ENCODE measurements at places on chromosomes 11 and 22.
A peak's percentile ranks its signal among the peaks of the same experiment; 100 is the strongest.

DNA sequence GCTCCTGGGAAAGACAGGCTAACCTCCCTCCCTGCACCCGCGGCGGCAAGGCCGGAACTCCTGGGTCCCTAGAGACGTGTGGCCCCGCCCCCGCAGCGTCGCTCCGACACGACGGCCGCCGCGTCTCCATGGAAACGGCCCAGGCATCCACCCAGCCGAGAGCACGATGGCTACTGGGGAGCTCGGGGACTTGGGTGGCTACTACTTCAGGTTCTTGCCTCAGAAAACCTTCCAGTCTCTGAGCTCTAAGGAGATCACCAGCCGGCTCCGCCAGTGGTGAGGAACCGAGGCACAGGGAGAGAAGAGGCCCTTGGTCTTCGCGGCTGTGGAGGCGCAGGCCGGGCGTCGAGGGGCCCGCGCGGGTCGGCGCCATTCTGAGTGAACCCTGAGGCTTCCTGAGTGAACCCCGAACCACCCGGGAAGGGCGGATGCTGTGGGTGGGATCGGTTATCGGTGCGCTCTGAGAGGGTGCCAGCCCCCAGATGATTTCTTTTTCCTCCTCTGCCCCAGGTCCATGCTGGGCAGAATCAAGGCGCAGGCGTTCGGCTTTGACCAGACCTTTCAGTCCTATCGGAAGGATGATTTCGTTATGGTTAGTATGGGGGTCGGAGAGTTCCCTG, at the start of gene CFAP300:
Gene CFAP300, plus strand, starts transcription at position 133 of the 620 bp plus-strand sequence. Its CDS starts 34 bp downstream, at position 167.
- DNase-seq, result peak; percentile 26

DNA sequence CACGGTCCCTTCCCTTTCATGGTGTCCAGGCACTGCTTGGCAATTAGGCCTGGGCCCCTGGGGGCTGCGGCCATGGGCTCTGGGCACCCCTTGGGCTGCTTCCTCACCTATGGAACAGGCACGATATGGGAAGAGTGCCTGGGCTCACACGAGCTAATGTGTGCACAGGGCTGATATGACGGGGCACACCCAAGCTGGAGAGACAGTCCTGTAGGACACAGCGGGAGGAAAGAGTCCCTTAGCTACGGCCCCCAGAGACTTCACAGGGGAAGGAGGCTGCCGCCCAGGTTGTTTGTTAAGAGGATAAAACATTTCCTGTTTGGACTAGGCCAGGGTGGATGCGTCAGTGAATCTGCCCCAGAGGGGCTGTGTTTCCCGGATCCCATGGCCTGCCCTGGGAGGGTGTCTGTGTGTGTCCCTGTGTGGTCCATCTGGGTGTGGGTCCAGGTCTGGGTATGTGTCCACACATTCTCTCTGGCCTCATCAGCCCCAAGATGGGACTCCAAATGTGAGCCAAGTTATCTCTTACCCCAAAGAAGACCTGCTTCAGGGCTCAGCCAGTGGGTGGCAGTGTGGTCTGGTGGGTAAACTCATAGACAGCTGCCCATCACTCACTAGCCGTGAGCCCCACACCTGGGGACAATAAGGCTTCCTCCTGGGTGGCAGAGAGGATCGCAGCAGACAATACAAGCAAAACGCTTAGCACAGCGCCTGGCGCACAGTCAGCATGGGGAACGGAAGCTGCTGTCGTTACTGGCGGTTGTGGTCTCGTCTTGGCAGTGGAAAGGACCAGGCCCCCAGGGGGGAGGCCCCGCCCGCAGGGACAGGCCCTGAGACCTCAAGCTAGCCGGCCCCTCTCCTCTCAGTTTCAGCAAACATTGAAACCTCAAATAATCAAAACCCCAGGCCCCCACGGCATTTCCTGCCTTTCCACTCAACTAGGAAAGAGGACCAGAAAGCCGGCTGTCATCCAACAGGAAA, 3.2 kb upstream of the EMID1 start:
- peak; percentile 52 for DNase-seq

- DNase-seq, result no peak
Measured at GRCh38 chr11:65615950-65616574, 486 bp downstream of the PCNX3 start.

DNA sequence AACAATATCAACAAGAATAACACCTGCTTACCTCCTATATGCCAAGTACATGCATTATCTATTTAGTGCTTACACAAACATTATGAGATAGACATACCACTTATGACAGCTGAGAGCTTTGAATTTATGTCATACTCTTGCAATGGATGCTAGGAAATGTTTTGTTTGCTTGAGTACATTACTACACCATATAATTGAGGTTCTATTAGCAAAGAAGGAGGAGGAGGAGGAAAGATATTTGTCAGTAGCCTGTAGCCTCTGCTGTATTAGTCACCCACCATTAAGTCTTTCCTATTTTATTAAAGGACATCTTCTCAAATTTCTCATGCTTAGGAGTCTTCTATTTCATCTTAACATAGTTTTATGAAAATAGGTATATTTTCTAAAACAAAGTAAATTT, 6.4 kb downstream of the ANO5 start:
- DNase-seq, result no peak

DNA sequence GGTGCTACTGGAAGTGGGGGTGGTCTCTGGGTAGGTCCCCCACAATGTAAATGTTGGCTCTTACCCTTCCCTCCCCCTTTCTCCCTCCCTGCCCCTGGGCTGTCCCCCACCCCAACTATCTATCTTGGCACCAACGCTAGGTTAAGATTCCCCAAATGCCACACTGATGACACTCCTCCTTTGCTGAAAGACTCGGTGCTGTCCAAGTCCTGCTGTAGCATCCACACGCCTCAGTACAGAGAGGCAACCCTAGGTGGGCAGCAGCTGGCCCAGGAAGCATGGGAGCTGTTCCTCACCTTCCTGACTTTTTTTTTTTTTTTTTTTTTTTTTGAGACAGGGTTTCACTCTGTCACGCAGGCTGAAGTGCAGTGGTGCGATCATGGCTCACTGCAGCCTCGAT, 3.4 kb upstream of the KCTD17 start:
- no peak for DNase-seq

DNA sequence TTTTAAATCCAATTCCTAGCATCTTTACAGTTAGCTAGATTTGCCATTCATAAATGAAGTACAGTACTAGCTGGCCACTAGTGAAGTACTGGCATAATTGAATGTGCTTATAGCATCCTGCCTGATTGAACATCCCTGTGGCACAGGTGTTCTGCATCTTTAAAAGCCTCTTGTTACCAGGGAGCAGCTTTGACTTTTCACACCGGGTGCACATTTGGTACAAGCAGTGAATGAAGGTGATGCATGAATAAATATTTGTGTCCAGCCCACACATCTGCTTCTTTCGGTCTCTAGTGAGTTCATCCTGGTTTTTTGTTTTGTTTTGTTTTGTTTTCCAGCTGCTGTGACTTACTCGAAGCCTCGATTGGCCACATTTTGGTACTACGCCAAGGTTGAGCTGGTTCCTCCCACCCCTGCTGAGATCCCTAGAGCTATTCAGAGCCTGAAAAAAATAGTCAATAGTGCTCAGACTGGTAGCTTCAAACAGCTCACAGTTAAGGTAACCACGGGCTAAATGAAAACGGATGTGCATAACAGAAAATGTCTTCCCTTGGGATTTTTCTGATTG, 5.3 kb downstream of the ATP5MG start:
- DNase-seq, result no peak

DNA sequence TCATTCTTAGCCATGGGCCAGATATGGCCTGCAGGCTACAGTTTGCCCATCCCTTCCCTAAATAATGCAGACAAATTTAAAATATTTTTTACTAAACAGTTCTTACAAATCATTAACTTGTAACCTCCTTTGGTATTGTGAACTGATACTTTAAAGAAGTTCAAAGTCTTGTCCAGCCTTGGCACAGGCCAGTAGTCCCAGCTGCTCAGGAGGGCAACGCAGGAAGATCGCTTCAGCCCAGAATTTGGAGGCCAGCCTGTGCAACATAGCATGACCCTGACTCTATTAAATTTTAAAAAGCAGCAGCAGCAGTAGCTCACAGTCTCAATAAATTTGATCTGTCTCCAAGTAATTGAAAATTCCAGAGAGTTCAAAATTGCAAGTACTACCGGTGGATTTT, 83.7 kb upstream of the ARHGAP32 start:
- no peak for DNase-seq

DNA sequence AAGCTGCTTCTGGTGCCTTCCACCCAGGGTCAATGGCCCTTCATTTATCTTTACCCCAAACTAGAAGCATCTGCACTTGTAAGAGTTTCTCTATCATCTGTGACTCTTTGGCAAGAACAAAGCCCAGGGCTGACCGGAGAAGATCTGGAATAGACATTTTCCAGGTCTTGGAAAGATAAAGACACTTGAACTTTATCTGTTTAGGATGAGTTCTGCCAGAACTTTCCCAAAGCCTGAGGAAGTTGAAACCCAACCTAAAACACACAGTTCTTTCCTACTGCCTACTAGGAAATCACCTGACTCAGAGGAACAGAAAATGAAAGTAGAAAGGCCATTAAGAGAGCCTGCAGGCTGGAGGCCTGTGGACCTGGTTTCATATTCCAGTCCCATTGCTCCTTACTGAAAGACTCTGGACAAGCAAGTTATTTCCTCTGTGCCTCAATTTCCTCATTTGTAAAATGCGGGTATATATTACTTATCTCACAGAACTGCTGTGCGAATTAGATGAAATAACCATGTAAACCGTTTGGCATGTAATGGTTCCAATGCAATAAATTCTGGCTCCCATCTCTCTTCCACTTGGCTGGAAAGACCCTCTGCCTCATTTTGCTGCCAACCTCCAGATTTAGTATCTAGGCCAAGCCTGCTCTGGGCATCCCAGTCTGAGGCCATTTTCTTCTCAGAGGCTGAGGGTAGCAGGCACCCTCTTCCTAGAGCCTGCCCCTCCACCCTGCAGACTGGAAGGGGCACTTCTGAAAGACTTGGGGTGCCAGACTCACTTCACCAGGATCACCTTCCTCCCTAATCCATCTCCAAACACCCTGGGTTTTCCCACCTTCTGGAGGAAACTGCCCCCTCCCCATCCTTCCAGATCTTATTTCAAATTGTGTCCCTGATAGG, 1.2 kb downstream of the UBE2L6 start:
- DNase-seq, result no peak

DNA sequence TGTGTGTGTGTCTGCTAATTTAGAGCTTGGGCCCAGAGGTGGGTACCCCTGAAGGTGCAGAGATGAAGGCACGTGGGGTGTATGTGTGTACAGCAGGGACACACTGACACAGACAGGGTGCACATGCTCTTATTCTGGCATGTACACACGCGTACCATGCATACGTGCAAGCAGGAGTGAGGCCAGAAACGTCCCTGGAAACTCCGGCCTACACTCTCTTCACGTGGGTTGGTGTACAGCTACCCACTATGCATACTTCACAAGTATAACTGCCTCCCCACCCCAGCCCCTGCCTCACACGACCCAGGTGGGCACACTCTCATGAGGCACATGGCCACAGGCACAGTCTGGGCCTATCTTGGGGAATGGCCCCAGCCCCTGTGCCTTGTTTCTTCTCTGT, 27.5 kb upstream of the JAM3 start:
- no peak for DNase-seq

GRCh38 chr11:77865805-77866204, 44.9 kb downstream of the AAMDC start:
- DNase-seq, result no peak

DNA sequence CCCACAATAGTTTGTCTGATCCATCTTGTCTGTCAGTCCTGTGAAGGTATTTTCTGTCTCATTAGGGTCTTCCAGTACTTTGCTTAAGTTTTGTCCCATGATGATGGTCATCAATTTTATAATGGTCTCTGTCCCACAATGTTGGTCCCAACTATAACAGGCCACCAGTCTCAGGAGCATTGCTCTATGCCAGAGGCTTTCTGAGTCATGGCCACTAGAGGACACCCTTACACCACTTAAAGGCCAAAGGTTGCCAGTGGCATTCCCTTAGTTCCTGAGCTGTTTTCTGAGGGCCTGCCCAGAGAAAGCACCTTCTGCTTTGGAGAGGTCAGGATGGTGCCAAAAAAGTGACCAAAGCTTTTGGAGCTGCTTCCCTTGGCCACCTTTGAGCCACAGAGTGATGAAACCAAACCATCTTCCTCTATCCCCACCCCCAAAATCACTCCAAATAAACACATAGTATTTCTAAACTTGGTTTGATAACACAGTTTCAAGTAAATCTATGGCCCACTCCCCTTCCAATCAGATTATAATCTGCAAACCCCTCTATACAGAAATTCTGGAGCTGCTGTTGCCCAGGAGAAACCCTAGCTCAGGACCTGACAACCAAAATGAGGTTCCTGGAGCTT, 19.3 kb downstream of the EIF3F start:
- DNase-seq, result peak; percentile 34

- no peak for DNase-seq
Measured at GRCh38 chr11:132289590-132290256, 919.3 kb downstream of the NTM start.

- no peak for DNase-seq
Measured at GRCh38 chr11:130992788-130993187, 76.5 kb upstream of the SNX19 start.

DNA sequence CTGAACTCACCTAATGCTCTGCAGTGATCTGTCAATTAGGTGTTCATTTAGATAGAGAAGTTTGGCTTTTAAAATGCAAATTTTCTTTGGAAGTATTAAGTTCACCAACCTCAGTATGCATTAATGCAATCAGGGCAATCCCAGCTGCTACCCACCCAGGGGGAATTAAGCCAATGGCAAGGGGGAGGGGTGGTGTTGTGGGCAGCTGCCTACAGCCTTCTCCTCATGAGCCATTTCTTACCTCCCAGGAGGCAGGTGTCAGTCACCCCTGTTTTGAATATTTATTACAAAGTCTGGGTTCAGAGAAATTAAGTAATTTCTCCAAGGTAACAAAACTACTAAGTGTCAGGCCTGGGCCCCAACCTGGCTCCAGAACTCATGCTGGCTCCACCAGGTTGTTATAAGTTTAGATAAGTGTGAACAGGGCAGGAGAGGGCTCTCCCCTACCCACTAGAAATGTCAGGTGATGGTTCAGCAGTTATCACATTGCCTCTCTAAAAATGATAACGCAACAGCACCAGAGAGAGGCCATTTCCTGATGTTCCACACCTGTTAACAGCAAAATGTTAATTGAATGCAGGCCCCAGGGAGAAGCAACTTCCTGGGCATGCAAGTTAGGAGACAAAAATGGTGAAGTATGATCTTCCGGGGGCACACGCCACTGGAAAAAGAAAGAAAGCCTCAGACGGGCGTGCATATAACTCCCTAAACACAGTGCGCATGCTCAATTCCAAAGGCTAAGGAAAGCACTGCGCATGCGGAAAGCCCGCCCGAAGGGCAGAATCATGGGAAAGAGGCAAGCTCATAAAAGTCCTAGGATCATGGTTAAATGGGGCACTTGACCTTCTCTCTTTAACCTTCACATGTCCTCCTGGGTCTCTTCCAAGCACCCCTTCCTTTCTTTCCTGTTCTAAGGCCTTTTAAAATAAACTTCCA, 35.4 kb upstream of the GNAZ start:
- DNase-seq, result no peak

DNA sequence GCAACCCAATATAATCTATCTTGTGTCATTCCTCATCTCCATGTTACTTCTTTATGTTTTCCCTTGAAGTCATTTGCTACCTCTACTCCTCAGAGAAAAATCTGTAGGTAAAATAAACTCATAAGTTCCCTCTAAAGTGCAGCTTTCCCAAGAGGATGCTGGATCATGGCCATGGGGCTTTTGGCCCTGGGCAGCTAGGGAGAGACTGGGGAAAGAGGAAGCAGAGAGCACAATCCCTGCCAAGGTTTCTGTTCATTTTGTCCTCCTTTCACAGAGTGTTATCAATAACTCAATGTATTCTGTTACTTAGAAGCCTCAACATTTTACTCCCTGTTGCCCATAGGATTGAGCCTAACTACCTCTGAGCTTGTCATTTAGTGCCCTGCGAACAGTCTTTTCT, 9.0 kb downstream of the RNF121 start:
- no peak for DNase-seq

GRCh38 chr11:69588270-69588669, 52.7 kb upstream of the CCND1 start:
- no peak for DNase-seq

Measured in activated T-cell treated with anti-CD3 and anti-CD28 coated beads, Interleukin-2, amount 50 U/mL, for 1 hour (primary cell).